ENCODE measurements at places on chromosomes 12 and 14.

DNA sequence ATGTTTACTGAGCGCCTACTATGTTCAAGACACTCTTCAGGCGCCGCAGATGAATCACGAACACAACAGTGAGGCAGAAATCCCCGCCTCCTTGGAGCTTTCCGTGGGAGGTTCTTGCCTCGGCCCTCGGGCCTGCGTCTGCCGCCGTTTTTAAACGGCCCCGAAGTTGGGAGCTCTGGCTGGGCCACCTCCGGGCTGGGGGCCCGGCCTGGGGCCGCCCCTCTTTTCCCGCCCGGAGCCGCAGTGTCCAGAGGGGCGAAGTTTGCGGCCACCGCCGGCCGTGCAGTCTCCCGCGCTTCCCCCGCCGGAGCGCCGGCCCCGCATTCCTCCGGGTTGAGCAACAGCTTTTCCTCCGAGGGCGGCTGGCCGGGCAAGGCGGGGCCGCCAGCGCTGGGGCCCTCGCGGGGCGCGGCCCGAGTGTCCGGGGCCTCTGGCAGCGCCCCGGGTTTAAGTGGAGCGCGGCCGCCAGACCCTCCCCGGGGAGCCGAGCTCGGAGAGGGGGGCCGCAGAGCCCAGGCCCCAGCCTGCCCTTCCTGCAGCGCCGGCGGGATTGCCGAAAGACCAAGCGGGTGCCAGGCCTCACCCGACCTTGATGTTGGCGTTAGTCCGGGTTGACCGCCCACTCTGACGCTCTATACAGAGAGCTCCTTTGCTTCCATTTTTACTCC, 18.7 kb upstream of the CTDSP2 start:
- DNase-seq, result no peak

DNA sequence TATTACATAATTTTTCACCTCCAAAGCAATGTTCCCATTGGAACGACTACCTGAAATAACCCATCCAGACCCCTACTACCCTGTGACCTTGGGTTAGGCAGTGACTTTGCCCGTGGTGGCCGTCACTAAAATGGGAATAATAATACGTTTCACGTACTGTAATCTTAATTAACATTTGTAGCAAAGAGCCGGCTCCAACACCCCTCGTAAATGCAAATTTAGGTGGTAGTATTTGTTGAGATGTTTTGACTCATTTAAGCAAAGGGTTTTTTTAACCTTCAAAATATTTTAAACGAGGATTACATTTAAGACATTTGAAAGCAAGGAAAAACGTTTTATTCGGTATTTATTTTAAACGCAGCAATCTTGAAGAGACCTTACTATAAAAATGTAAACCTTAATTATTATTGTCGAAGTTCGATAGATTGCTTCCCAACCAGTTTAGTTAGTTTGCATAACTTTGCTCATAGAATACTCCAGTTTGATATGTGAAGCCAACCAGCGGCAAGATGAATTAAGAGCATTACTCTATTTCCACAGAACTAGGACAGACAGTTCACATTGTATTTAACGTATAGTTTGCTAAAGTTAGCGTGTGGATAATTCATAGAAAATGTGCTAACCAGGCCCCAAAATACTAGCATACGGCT, 1.4 kb upstream of the ARID2 start:
- no peak for DNase-seq

DNA sequence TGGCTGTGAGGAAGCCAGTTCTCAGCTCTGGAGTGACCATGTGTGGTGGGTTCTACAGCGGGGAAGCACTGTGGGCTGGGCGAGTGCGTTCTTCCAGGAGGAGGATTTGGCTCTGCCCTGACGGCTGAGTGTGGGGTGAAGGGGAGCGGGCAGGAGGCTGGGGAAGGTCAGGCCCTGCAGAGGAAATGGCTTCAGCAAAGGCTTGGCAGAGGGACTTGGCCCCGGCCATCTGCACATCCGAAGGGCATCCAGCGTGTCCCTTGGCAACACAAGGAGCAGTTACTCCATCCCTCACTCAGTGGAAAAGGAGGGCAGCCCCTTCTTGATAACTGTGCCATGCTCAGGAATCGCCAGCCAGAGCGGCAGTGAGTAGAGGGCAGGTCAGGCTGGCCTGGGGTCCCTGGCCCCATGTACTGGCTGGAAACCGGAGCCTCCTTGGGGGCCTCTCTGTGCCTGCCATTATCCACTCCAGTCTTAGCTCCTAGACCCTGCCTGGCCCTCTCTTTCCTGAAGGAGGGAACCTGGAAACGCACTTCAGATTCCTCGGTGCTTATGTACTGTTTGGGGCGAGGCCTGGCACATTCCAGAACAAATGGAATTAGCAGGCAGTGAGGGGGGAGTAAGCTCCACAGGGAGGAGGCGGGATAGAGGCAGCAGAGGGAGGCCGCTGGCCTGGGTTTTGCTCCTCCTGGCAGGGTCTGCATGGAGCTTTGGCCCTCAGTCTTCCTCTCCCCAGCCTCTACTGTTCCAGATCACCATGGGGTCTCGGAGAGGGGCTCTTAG, 133.6 kb upstream of the NCOR2 start:
- no peak for DNase-seq

GRCh38 chr14:23430723-23431085, 4.8 kb downstream of the MYH7 start:
- DNase-seq, result no peak

DNA sequence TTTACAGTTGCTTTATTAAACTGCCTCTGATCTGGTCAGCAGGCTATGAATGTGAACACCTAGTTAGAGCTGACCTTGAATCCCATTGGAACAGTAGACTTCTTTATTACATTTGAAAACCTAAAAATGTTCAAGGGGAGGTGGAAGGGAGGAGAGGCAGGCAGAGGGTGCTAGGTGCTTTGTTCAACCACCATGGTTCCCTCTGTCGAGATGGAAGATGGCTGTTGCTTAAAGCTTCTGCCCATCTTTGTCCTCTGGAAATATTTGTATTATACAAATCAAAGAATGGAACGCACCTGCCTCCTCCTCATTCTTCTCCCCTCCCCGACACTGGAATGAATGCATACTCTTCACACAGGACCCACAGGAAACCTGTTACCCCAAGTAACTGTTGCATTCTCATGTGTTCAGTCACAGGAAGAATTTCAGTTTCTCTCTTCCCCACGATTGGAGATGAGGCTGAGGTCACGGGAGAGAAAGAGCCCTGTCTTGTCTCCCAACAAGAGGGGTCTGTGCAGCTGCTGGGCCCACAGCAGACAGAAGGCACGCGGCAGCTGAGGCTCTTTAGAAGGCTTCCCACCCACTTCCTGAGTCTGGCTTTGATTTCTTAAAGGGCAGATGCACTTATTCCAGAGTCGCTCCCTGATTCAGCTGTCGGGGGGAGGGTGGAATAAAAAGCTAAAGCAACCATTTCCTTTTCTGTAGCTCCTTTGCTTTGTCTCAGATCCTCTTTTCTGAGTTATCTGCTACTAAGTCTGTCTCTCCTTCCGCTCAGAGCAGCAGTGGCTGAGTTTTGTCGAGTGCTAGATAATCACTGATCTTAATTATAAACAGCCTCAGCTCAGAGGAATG, 217.9 kb upstream of the BTG1 start:
- DNase-seq, result peak; percentile 6

DNA sequence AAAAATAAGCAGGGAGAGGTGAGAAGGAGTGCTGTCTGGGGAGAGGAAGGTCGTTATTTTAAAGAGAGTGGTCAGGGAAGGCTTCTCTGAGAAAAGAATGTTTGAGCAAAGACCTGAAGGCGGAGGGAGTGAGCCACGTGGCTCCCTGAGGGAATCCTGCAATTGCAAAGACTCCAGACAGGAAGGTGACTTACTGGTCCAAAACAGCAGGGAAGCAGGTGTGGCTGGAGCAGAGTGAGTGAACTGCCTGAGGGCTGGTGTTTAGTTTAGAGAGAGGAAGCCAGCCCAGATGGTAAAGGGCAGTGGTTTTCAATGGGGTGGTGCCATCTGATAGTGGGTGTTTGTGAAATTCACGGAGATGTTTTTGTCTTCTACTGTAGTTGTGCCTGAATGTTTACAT, 58.8 kb upstream of the LTA4H start:
- peak; percentile 71 for DNase-seq

DNA sequence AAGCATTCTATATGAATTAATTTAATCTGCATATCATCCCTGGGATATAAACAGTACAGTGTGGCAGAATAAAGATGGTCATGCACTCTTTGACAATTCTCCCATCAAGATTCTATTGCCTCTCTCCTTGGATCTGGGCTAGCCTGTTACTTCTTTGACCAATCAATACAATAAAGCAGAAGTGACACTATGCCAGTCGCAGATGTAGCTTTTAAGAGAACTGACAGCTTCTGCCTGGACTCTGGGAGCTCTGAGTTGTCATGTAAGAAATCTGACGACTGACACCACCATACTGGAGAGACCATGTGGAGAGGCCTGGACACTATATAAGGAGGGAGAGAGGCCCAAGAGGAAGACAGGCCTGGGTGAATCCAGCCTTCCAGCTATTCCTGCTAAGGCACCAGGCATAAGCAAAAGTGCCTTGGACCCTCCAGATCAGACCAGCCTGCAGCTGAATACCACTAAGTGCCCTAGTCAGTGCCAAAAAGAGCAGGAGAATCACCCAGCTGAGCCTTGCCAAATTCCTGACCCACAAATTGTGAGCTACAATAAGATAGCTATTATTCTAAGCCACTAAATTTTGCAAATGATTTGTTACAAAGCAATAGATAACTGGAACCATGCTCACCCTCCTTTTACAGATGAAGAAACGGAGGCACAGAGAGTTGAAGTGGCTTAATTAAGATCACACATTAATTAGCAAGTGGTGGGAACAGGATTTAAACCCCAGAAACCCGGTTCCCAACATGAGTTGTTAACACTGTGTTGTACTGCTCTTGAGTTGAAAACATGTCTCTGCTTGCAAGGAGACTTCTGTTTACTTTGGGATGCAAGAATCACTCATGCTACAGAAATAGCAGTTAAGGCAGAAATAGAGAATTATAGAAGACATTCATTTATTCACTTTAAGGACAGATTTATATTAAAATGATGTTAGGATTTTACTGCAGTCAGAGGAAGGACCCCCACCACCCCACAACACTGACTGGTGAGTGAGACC, 84.6 kb downstream of the RIN3 start:
- DNase-seq, result no peak

DNA sequence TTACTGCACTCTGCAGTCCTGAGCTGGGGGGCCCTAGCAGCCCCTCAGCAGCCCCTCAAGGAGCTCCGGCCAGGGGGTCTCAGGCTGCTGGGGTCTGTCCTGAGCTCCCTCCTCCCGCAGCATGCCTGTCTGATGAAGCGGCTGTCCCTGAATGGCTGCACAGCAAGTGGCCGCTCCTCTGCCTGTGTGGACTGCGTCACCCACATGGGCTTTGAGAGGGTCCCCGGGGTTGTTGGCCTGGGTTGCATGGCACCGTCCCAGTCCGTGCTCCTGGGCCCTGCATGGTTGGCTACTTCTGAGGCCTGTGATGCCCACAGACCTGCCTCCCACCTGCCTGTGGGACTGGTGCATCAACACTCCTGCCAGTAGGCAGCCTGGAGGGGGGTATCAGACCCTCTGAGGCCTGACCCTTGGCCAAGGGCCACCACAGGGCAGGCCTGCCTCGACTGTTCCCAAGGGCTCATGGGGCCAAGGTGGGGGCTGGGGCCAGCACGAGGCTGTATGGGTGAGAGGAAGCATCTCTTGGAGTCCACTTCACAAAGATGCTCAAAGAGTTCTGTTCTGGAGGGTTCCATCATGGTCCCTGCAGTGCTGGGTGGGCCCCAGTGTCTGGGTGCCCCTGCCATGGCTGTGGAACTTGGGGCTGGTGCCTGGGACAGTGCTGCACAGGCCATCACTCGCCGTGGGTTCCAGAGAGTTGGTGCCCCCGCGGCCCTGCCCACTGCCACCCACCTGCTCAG, 12.2 kb downstream of the CEP170B start:
- no peak for DNase-seq

GRCh38 chr12:87804386-87804785, 224.8 kb downstream of the C12orf50 start:
- DNase-seq, result no peak

- no peak for DNase-seq
Measured at GRCh38 chr12:62720661-62721330, 214.2 kb downstream of the PPM1H start.

DNA sequence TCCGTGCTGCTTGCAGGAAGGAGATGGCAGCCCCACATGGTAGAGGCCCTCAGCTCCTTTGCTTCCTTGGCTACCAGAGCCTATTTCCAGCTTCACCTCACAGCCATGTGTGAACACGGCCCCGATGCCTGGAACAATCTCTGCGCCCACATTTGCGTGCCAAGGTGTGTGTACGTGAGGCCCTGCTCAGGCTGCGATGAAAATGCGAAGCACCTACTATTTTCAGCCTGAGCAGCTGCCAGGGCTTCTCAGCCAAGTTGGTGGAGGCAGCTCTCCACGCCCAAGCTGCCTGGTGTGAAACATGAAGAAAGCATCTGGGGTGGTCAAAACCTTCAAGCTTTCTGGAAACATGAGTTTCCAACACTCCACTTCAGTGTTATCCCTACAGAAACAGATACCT, 177.8 kb upstream of the EGLN3 start:
- no peak for DNase-seq

DNA sequence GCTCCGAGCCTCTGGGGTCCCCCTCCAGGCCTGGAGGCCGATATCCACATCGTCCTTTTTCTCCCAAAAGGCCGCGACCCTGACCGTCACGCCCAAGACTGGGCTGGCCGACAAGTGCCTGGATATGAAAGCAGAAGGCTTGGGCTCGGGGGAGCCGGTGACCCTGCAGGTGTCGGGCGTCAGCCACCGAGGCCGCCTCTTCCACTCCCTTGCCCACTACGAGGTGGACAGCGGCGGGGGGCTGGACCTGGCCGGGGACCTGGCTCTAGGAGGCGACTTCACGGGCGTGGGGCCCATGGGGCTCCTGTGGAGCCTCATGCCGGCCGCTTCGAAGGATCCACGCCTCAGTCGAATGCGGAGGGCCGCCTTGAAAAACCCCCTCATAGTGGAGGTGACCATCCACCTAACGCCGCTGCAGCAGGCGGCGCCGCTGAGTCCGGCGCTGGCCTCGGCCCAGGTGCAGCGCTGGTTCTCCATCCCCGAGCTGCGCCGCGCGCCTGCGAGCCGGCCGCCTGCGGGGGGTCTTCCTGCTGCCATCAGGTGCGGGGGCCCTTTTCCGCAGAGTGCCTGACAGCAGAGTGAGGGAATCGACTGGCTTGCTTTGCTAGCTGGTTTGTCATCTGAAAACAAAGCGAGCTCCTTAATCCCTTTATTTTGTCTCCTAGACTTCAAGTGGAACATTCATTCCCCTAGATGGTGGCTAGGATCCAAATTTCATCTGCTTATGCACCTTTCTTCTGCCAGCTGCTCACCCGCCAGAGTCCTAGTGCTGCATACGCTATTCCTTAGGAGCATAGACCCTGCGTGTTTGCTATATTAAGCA, 10.6 kb upstream of the DNAL1 start:
- DNase-seq, result no peak

- DNase-seq, result no peak
Measured at GRCh38 chr12:13940335-13940865, 41.0 kb downstream of the GRIN2B start.

- DNase-seq, result no peak
Measured at GRCh38 chr12:83042441-83043200, 355.9 kb downstream of the TMTC2 start.

GRCh38 chr14:94458096-94458495, 5.5 kb upstream of the SERPINA11 start:
- no peak for DNase-seq

GRCh38 chr12:83432176-83432719, 745.5 kb downstream of the TMTC2 start:
- DNase-seq, result no peak
